CD4-positive, alpha-beta memory T cell (primary cell): ENCODE measurements at places on chromosomes 4 and X. TPM values are rescaled to one million over a fixed set of nuclear protein-coding genes. Genes with fewer than 3 reads are reported as not detected.

AKAP4 gene
- total RNA-seq, result not detected

NEIL3 gene
- total RNA-seq, result 0.17 TPM

ARHGAP10 gene
- 8.2 TPM for total RNA-seq

C1GALT1C1 gene
- total RNA-seq, result 19.6 TPM

EDA gene
- total RNA-seq, result 4.0 TPM

SLIT2 gene
- total RNA-seq, result not detected

GCNA gene
- 11.4 TPM for total RNA-seq

PNMA5 gene
- total RNA-seq, result 0.28 TPM

DDIT4L gene
- total RNA-seq, result not detected

CT45A10 gene
- not detected for total RNA-seq

STK32B gene
- total RNA-seq, result not detected

STX18 gene
- 34.5 TPM for total RNA-seq

ARX gene
- not detected for total RNA-seq

NHSL2 gene
- total RNA-seq, result 8.1 TPM
